ENCODE measurements at places on chromosomes 2 and 18.
A peak's percentile ranks its signal among the peaks of the same experiment; 100 is the strongest.

DNA sequence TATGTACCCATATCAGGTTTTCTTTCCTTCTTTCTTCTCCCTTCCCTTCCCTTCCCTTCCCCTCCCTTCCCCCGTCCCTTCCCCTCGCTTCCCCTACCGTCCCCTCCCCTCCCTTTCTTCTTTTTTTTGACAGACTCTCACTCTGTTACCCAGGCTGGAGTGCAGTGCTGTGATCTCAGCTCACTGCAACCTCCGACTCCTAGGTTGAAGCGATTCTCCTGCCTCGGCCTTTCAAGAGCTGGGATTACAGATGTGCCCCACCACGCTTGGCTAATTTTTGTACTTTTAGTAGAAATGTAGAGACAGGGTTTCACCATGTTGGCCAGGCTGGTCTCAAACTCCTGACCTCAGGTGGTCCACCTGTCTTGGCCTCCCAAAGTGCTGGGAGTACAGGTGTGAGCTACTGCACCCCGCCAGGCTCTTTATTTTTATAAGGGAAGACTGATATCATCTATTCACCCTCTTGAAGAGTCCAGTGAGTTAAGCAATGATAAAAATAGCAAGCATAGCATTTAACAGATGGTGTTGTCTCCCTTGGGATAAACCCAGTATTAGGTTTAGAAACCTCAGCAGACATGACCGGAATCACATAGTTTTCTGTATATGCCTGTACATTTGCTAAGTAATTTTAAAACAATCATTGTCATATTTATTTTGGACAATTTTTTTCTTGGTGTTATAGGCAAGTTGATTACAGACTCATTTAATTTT lies 888.4 kb downstream of the TRIB2 start:
- no peak for DNase-seq

DNA sequence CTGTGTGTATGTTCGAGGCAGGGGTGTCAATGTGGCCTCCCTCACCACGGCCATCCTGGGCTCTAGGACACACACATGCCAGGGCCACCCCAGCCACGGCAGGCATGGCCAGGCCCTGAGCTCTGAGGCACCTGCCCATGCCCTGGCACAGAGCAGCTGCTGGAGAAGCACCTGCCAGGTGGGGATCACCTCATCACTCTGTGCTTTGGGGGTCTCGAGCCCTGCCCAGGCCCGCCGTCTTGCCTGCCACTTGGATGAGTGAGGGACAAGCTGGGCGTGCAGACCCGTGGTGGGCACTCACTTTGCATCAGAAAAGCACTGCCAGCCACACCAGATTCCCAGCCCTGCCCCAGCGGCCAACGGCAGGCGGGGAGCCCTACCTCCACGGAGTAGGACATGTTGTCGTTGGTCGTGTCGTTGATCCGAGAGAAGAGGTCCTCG lies 33.1 kb downstream of the KIF1A start:
- DNase-seq, result no peak

DNA sequence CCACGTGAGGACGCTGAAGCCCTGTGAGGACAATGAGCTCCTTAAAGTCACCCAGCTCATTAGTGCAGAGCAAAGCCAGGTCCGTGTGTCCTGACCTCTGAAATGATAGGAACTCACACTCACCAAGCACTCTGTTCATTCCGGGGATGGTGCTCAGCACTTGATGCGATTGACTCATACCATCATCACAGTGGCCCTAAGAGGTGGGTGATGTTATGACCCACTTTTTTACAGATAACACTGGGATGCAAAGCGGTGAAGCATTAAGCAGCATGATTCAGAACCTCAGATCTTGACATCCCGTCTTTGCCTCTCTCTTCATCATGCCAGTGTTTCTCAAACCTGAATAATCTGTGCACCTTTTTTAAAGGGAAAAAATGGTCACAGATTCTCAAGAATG lies 234.8 kb downstream of the ALPK2 start:
- no peak for DNase-seq

GRCh38 chr18:63205791-63206252 lies 113.7 kb downstream of the BCL2 start:
- DNase-seq, result no peak

DNA sequence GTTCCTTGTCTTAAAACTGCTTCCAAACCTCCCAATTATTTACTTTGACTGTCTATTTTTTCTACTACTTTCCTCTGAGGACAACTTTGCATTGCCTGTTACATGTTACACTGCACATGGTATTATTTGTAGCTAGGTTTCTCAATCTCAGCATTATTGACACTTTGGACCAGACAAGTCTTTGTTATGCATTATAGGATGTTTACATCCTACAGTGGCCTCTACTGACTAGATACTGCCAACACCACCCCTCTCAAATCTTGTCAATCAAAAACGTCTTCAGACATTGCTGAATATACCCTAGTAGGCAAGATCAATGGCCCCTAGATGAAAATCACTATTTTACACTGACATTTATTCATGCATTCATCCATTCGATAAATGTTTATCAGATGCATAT lies 129.6 kb upstream of the DNAJC10 start:
- no peak for DNase-seq

DNA sequence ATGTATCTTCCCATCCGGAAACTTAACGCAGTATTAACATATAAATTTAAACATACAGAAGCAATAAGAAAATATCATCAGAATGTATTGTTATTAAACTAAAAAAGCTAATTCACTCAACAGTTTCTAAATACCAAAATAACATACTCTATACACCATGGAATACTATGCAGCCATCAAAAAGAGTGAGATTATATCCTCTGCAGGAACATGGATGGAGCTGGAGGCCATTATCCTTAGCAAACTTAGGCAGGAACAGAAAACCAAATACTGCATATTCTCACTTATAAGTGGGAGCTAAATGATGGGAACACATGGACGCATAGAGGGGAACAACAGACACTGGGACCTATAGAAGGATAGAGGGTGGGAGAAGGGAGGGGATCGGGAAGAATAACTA lies 127.1 kb downstream of the CD226 start:
- no peak for DNase-seq

- no peak for DNase-seq
Observed at GRCh38 chr2:71697106-71698004, 244.0 kb downstream of the DYSF start.

DNA sequence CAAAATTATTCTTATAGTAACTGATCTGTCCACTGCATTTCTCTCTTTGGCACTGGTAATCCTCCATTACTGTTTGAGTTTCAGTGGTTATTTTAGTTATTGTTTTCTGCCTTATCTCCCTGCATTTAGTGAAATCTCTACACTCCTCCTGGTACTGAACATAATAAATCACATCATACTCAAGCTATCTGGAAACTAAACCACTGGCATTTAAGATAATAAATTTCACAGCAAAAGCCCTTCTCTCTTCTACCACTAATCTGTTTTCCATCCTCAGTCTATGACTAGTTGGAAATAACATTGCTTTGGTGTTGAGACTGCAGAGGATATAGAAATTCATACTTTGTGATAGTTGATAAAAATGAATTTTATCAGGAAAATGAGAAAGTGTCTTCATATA lies 399.3 kb upstream of the FSHR start:
- no peak for DNase-seq

DNA sequence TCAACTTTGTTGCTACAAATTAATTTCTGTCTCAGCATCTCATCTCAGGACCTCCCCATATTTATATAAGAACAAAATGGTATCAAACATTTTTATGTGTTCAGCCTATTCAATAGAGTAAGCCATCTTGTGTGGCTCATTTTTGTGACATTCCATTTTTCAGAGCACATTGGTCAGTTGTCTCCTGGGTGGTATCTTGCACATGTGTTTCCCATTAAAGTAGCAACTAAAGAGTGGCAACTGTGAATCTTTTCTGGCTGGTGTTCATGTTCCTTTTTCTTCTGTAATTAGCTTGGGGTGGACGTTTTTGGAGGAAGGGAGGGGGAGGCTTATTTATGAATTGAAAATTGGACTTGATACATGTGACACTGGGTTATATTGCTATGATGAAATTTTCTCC lies 45.4 kb upstream of the EFEMP1 start:
- DNase-seq, result no peak

DNA sequence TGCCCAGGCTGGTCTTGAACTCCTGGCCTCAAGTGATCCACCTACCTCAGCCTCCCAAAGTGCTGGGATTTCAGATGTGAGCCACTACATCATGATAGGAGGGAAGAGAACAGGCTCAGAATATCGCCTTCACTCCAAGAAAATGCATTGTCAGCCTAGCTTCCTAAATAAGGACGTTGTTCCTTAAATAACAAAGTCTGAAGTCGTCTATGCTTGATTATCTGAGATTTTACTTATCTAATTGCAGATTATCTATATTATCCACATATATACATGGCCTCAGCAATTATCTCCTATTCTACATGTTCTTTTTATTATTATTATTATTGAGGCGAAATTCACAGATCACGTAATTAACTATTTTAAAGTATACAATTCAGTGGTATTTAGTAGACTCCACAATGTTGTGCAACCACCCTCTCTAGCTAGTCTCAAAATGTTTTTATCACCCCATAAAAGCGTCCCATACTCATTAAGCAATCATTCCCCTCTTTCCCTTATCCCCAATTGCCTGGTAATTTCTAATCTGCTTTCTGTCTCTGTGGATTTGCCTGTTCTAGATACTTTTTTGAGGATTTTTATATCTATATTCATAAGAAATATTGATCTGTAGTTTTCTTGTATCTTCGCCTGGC lies 95.1 kb upstream of the RFX8 start:
- DNase-seq, result no peak

GRCh38 chr18:31497836-31498573 lies at the start of gene DSG2:
Gene DSG2 (plus strand): TSS chr18:31498177. CDS start chr18:31498252, 75 bp downstream.
- peak; percentile 64 for DNase-seq

GRCh38 chr18:50850307-50851065 lies 28.4 kb upstream of the ME2 start:
- no peak for DNase-seq

Measured in common myeloid progenitor, CD34-positive (primary cell).